ENCODE measurements at places on chromosomes 16 and 17.

GRCh38 chr17:45902892-45903346 lies 8.6 kb downstream of the MAPT start:
- DNase-seq: no peak

- no peak for DNase-seq
These were observed 15.0 kb upstream of the ADORA2B start for GRCh38 chr17:15929941-15930340.

GRCh38 chr17:45018514-45018847 lies 33.0 kb downstream of the DCAKD start:
- DNase-seq: no peak

DNA sequence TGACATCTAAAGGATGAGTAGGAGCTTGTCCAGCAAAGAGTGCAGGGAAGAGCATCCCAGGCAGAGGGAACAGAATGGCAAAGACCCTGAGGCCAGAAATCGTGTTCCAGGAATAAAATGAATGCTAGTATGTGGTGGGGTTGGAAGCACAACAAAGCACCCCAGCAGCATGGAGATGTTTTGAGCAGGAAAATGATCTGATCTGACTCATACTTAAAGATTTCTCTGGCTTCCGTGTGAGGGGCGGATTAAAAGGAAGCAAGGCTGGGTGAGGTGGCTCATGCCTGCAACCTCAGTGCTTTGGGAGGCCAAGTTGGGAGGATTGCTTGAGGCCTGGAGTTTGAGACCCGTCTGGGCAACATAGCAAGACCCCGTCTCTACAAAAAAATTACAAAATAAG lies 2.3 kb downstream of the SLC5A11 start:
- DNase-seq: no peak

DNA sequence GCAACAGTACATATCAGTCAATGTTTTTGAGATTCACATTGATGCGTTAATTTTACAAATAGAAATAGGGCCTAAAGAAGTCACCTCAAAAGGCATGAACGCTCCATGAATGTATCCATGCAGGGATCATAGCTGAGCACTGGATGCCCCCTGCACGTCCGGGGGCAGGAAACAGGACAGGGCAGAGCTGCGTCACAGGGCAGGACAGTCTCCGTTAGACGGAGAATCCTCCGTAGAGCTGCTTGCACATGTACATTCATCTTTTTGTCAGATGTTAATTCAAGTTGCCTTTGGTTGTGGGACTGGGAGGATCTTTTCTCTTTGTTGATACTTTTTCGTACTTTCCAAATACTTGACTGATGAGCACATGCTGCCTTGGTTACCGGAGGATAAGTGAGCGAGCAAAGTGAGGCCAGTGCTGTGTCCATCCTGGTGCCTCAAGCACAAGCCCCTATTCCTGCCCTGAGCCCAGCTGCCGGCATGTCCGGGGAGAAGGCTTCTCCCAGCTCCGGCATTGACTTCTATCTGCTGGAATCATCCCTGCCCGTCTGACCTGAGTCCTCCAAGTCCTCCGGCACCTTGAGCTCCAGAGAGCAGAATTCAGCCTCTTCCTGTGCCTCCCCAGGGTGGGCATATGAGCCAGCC lies 15.0 kb downstream of the GAA start:
- DNase-seq: no peak

DNA sequence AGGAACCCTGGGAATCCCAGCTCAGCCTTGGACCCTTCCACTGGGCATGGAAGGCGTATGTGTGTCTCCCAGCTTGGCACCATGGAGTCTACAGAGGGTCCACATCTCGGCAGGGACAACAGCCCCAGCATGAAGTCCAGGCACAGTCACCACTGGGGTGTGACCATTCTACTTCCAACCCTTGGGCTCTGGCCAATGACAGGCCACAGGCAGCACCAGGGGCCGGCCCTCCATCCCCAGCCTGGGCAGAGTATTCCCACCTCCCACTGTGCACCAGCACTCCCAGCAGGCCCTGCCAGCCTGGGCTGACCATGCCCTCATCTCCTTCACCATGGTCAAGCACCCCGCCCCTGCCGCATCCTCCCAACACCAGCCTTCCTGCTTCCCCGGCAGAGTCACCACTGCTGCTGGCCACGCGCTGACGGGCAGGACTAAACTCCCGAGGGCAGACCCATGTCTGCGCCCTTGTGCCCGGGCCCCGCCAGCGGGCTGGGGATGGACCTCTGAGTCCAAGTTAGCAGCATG lies 9.5 kb upstream of the PPP1R27 start:
- no peak for DNase-seq

- DNase-seq: no peak
These were observed 56.4 kb upstream of the NLRP1 start for GRCh38 chr17:5640726-5641125.

DNA sequence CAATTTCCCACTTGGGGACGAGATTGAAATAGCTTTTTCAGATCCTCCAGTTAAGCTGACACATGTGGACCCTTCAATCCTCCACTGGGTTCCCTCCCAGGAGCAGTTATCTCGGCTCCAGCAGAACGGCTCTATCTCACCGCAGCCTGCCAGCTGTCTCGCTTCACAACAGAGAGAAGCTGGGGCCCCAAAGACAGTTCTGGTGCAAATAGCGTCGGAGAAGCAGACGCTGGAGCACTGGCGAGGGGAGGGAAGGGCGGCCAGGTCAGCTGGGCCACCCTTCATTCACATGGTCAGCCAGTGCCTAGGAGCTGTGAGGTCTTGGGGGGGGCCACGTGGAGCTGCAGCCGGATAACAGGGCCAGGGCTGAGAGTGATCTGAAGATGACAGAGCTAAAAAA lies 141.3 kb upstream of the SDK2 start:
- no peak for DNase-seq

DNA sequence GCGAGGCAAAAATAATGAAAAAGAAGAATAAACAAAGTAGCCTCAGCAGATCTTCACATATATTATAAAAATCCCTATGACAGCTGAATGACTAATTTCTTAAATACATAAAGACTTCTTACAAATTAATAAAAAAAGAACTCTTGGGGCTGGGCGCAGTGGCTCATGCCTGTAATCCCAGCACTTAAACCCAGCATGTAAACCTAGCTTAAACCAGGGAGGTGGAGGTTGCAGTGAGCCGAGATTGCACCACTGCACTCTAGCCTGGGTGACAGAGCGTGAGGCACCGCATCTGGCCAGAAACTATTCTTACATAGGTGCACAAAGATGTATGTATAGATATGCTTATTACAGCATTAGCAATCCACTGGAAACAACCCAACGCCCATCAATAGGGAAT lies 27.7 kb downstream of the C17orf100 start:
- no peak for DNase-seq

DNA sequence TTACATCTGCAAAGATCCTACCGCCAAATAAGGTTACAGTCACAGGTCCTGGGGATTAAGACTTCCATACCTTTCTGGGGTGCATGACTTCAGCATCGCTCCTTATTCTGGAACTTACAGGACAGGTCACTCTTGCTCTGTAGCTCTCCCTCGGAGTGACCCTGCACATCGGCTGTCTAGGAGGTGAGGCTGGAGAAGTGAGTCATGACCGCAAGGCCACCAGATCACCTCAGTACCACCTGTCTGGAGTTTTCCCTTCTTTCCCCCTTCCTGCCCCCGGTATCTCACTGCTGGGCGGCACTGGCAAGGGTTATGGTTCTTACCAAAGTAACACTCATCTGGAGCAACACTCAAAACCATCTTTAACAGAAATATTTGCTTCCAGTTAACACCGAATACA lies 374.8 kb downstream of the SLC39A11 start:
- no peak for DNase-seq

GRCh38 chr17:59848778-59849177 lies 44.0 kb downstream of the TUBD1 start:
- DNase-seq: no peak

DNA sequence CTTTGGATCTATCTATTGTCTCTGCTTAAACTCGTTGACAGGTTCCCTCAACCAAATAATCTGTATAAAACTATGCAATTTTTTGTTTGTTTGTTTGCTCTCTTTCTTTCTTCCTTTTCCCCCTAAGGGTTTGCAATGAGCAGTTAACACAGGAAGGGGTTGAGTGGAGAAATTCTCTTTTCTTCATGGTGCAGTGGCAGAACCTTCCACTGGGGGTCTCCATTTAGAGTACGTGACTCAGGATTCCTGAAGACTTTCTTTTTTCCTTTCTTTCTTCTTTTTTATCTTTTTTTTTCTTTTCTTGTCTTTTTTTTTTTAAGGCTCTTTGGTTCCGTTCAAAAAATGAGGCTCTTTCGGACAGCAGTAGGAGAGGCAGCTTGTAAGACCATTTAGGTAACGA lies 19.5 kb upstream of the RBFOX1 start:
- peak; percentile 59 for DNase-seq

- DNase-seq: no peak
These were observed 202.3 kb upstream of the KCNJ16 start for GRCh38 chr17:69872675-69873262.

GRCh38 chr17:8857919-8858318 lies 9.6 kb downstream of the PIK3R6 start:
- peak; percentile 46 for DNase-seq

DNA sequence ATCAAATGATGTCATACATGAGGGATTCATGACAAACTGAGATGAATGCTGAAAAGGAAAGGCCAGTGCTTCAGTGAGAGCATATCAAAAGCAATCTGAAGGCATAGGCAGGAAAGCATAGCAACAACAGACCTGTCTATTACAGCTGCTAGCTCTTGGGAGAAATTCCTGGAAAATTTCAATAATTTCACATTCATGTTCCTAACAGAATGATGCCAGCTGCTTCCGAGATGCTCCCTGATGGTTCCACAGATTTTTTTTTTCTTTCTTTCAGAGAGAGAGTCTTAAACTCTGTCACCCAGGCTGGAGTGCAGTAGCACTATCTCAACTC lies 50.3 kb upstream of the CLEC3A start:
- no peak for DNase-seq

GRCh38 chr16:81861915-81862314 lies 82.8 kb downstream of the PLCG2 start:
- DNase-seq: no peak

DNA sequence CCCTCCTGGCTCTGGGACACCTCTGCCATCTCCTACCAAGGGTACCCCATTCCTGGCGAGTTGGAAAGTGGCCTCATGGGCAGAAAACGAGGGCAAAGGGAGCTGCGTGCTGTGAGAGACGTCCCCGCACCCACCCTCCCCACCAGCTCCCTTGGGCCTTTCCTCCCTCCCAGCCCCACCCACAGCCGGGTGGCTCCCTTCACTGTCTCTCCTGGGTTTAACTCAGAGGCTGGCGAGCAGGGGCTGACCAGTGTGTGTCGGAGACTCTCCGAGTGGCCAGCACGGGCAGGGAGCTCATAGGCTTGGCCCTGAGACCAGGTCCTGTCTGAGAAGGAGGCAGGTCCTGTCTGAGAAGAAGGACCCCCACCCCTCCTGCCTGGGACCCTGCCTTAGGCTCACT lies 26.1 kb downstream of the METRNL start:
- DNase-seq: no peak

GRCh38 chr17:74870512-74870911 lies 2.3 kb downstream of the FDXR start:
- DNase-seq: no peak

DNA sequence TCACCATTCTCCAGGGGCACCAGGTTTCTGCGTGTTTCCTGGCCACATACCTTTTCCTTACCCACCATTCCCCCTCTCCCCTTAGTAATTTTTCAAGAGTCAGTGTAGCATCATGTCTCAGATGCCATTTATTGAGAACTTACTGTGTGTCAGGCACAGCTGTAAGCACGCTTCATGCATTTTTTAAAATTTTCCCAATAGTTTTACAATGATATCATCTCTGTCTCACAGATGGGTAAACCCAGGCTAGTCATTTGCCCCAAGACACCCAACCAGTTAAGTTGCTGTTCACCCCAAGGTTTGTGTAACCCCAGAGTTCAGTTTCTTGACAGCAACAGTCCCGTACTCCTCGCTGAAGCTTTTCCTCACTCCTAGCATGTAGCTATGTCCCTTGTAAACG lies 56.4 kb upstream of the IRX3 start:
- no peak for DNase-seq

DNA sequence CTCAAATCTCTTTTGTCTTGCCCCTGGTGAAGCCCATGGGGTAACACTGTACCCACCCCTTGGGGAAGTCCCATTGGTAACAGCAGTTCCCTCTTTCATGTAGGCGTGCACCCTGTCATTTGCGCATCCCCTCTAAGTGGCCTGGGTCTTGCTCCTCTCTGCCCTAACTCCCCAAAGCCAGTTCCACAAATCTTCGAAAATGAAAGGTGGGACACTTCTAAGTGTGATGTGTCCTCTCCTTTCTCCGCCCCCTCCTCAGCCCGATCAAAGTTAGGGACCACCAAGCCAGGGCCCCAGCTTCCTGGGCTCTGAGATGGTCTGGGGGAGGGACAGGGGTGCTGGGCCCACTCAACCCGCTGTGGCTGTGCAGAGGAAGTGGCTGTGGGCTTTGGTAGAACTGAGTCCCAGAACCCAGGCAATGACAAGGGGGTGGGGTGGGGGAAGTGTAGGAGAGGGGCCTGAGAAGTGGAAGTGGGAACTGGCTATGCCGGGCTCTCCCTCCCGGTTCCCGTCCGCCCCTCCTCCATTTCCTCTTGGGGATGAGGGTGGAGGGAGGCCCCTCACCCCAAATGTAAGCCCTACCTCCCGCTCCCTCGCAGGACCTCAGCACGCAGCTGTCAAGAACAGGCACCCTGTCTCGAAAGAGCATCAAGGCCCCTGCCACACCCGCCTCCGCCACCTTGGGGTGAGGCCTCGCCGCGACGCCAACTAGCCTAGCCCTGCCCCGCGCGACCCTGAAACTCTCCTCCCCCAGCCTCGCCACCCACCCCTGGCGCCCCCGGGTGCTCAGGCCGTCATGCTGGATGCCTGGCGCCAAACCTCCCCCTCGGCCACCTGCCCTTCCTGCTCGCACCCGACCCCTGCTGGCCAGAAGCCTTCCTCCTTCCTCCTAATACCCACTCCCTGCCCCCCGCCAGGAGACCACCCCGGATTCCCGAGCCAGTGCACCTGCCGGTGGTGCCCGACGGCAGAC lies 8.7 kb downstream of the ABI3 start:
- DNase-seq: peak; percentile 64

DNA sequence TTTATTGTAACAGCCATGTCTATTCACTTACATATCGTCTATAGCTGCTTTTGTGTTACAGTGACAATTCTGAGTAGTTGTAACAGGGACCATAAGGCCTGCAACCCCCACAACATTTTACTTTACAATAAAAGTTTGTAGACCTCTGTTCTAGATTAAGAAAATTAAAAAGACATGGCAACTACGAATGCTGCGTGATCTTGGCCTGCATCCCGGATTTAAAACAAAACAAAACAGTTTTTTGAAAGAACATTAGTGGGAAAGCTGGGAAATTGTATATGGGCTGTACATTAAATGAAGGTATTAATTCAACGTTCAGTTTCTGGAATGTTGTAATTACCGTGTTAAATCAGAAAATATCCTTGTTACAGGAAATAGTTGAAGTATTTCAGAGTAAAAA lies 64.1 kb downstream of the RMI2 start:
- DNase-seq: no peak

GRCh38 chr17:40026816-40027613 lies 11.8 kb downstream of the CSF3 start:
- peak; percentile 96 for DNase-seq

GRCh38 chr16:28492511-28492910 lies 637 bp upstream of the CLN3 start:
- DNase-seq: no peak

- DNase-seq: no peak
These were observed 159.1 kb downstream of the WWOX start for GRCh38 chr16:78258375-78259065.

Data from GM23338 (cell line).